DMS79 treated with DMSO at 0.1 percent for 48 hours (cell line): ENCODE measurements at places on chromosomes 7 and 10.

DNA sequence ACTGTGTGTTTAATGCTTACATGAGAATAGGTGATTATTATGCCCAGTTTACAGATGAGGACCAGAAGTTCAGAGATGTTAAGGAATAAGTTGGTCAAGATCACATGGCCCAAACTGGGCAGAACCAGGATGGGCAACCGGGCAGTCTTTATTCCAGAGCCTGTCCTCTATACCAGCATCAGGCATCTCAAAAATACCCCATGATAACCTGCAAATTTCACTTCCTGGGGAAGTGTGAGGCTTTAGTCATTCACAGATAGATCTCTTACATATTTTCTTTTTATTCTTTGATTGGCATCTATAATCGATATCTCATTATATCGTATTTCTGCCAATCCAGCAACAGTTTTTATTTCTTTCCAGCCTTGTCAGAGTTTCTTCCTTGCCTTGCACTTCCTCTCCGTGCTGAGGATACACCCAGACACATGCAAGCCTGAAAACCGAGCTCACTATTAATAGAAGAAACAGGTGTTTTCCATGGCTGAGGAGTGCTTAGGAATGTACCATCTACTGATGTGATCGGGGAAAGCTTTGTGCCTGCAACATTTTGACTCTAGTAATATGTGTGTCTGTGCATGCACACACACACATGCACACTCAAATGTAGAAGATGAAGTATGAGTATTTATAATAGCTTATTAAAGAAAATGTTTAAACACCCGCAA is 82.4 kb downstream of the CREM start:
- no peak for DNase-seq

DNA sequence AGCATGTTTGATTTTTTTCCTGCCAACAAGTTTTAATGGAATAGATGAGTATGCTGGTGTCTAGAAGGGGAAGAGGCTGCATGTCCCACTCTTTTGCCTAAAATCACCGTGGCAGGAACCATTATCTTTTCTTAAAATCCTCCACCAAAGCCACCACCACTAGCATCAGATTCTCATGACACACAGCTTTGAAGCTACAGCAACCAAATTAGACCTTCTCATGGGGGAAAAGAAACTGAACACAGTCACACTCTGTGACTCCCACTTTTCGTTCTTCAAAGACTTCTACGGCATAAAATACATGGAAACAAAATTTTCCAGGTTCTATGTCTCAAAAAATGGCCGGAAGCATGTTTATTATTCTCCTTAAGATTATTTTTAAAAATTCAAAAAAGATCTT is 81.8 kb downstream of the SGMS1 start:
- no peak for DNase-seq

GRCh38 chr7:151978616-151979015 is 22.4 kb downstream of the GALNTL5 start:
- no peak for DNase-seq

DNA sequence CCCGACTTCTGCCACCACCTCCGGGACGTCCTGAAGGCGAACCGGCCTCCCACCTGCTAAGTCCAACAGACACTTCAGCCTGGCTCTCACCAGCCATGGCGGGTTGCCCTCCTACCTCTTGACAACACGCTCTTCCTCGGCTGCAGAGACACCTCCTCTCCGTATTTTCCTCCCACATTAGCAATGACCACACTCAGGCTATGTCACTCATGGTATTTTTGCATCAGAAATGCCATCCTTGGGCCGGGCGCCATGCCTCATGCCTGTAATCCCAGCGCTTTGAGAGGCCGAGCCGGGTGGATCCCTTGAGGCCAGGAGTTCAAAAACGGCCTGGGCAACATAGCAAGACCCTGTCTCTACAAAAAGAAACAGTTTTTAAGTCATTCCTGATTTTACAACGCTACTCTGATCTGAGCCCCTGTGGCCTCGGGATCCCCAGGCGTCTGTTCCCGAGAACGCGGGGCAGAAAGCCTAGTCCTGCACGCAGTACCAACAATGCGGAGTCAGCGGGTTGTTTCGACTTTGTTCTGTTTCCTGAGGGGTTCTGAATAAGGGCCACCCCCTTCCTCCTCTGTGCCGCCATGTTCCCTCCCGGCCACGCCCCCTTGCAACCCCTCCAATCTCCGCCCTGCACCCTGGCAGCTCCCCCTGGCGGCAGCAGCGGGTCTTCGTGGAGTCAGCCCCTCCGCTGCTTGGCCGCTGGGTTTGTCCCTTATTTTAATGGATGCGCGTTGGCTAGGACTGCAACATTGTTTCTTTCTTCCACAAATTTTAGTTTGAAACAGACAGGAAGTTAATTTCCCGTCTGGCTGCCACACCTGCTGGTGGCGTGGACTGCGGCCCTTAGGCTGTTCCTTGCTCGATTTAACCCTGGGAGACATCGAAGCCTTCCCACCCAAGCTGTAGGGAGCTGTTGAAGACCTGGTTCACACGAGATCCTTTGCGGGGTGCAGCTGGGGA is 9.7 kb upstream of the ZFAND2A start:
- no peak for DNase-seq

- no peak for DNase-seq
These were observed 84.3 kb upstream of the INSIG1 start for GRCh38 chr7:155213385-155213784.

GRCh38 chr10:100184426-100184825 is 1.4 kb downstream of the ERLIN1 start:
- DNase-seq, result no peak

- DNase-seq, result no peak
These were observed 251.3 kb upstream of the CHRM2 start for GRCh38 chr7:136617176-136617575.

GRCh38 chr10:98270073-98270740 is 2.2 kb upstream of the LOXL4 start:
- no peak for DNase-seq

DNA sequence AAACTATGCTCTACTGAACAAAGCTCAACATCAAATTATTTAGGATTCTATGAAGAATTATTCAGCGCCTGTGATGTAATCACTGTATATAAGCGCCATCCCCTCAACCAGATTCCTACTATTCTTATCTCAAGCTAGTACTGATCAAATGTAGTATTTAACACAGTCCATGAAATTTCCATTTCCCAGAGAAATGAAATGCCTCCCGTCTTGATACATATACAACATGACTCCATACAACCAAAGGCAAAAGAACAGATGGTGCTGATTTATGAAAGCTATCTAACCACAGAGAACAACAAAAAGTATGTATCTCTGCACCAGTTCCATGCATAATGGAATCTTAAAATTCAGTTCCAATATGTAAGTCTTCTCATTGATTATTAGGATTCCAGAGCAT is 406.1 kb downstream of the PARD3 start:
- DNase-seq, result no peak

DNA sequence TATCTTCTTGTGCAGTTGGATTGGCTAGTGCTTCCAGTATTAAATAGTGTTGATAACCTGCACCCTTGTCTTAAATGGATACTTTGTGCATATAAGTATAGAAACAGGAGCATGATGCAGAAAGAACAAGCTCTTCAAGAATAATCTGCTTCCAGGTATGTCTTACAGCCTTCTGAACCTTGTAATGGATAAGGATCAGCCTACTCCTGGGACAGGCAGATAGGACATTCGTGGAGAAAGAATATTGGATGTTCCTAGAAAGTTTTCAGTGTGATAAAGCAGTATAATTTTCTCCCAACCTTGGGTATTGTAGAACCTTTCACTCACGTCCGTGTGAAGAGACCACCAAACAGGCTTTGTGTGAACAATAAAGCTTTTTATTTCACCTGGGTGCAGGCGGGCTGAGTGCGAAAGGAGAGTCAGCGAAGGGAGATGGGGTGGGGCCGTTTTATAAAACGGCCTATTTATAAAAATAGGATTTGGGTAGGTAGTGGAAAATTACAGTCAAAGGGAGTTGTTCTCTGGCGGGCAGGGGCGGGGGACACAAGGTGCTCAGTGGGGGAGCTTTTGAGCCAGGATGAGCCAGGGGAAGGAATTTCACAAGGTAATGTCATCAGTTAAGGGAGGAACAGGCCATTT is 27.2 kb downstream of the C1GALT1 start:
- no peak for DNase-seq

DNA sequence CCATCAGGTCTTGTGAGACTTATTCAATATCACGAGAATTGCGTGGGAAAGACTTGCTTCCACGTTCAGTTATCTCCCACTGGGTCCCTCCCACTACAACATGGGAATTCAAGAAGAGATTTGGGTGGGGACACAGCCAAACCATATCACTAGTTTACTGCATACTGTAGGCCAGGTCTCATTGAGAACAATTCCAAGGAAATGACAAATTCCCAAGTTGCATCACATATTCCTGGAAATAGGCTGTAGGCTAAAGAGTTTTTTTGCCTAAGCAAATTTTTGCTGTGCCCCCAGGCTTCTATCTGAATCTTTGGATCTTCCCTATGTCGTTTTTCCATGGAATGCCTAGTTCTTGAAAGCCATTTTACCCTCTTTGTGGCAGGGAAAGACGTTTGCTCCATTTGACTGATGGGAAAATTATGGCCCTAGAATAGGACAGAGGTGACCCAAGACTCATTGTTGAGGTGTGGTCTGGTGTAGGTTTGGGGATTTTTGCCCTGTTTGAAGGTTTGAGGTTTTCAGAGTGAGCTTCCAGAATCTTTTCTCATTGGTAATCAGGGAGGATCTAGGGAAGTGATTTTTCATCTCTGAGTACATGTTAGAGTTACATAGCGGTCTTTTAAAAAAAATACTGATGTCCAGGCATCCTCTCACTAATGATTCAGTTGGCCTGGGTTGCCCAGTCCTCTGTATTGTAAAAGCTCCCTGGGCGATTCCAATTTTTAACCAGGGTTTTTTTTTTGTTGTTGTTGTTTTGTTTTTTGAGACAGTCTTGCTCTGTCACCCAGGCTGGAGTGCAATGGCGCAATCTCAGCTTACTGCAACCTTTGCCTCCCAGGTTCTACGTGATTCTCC is 44.4 kb downstream of the TACR2 start:
- DNase-seq, result no peak

- DNase-seq, result no peak
These were observed 69.0 kb downstream of the CREB5 start for GRCh38 chr7:28481091-28481926.

DNA sequence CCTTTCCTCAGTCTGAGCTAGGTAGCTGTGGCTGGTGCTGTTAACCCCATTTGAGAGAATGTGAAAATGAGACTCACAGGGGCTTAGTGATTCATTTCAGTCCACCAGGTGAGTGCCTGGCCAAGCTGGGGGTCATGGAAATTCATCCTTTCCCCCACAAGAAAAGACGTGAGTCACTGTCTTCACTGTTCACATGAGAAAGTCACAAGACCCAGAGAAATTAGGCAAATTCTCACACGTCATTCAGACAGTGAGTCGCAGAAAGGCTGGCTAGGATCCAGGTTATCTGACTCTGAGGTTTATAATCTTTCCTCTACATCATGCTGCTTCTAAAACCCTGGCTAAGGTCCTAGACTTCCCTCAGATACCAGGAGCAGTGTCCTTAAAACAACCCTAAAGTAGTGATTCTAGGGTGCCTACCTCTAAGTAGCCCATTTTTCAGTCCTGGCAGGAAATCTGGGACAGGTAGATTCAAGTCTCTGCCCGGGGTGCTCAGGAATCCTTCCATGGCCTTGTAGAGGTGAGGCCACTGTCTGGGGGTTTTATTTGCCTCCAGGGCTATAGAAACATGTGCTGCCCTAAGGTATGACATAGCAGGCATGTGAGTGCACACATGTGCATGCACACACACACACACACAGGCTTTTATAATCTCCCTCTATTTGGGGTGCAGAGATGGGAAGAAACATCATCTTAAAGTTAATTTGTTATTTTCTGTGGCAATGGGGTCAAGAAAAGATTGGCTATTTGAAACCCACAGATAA is 427.9 kb upstream of the CELF2 start:
- DNase-seq, result no peak

DNA sequence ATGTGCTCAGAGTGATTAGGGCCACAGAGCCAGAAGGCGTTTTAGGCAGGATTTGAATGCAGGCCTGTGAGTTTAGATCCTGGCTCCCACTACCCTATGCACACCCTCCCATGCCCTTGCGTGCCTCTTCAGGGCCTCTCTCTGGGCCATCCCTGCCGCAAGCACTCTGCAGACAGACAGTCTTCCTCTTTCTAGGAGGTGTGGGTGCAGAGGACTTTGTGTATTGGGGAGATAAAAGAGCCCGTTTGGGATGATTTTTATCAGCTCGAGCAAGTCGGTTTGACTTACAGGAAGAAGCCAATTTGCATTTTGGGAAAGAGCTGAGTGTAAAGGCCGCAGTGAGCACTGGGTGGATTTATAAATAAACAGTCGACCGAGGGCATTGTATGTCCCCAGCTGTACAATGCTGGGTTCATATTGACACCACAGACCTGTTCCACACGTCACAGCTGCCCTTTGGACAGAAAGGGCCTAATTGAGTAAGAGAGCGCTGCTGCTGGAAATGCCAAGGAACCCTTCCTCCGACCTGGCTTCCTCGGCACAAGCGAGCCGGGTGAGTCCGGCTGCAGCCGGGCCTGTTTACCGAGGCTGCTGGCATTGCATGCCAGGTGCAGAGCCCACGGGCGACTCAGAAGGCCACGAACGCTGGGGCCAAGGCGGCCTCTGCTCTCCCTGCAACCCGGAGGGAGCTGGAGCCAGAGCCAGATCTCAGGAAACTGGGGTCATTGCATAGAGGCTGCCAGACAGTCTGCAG is 25.1 kb downstream of the ZMIZ1 start:
- no peak for DNase-seq

DNA sequence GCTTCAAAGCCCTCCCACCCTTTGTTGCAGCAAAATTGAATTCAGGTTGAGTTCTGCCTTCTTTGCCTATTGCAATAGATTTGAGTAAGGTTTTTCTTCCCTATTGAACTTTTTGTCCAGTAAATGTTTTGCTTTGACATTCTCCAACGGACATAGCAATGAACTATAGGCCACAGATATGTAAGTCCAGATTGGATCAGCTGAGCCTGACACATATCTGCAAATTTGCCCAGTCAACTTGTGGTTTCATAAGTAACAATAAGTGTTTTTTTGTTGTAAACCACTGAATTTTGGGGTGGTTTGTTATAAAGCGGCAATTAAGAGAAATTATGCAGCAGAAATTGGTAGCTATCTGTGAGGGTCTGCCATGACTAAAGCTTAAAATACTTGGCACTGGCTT is 332.1 kb upstream of the SORCS1 start:
- no peak for DNase-seq
